ENCODE measurements at places on chromosomes 4 and X. TPM values are rescaled to one million over a fixed set of nuclear protein-coding genes. Genes with fewer than 3 reads are reported as not detected.

DNA sequence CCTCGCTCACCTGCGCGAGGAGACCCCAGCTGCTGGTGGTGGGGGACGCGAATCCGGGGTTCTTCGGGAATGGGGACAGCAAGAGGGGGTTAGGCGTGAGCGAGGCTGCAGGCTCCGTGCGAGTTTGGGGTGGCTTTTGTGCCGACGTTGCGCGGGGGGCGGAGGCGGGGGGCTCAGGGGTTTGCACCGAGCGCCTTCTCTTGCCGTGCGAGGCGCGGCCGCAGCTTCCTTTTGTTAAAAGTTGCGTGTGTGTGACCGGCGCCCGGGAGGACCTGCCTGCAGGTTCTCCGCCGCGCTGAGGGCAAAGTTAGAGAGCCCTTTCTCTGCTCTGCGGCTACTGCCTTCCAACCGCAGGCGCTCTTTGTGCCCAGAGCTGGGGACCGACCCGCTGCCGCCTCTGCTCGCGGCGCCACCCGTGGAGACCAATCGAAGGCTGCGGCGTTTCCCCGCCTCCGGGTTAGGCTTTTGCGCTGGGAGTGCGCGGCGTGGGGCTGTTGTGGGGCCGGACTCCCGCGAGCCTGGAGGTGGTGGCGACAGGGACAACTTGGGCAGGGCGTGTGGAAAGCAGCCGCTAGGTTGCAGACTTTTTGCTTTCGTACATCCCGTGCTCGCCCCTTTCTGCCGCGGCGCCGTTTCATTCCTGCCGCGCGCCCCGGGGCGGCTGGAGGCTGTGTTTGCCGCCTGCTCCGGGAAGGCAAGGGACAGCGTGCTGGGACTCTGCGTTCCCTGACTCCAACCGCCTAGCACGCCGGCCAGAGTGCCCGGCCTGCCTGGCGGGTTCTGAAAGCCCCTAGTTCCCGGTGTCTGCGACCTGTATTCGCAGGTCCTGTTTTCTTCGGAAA, 716 bp downstream of the KIT start:
- DNase-seq, result peak; percentile 42

Gene MAGEB2
- total RNA-seq, result not detected

DNA sequence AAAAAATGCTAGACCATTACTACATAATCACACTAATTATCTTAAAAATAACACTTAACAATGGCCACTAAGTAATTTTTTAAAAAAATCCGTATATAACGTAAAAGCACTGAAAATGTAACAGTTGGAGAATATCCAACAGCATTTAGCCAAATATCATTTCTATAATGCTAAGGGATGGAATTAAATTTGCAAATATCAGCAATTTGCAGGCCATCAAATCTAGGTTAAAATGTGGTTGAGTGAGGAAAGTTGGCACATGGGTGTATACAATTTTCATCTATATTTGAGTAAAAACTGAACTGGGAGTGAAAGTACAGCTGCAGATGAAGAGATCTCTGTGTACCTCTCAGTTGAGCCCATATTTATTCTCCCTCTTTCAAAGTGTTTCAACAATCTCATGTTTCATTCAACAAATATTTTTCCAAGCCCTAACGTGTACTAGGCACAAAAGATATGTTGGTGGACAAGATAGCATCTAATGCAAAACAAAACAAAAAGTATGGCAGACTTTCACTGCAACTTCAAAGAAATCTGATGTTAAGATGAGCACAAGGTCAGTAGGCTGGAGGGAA, 63.0 kb downstream of the MBNL3 start:
- no peak for DNase-seq

Gene TRIM61
- total RNA-seq, result 0.20 TPM

GRCh38 chr4:57043347-57044251, 64.9 kb downstream of the POLR2B start:
- no peak for DNase-seq

- DNase-seq, result no peak
Measured at GRCh38 chrX:12894074-12895030, 12.1 kb upstream of the TLR8 start.

- DNase-seq, result no peak
Measured at GRCh38 chr4:40937140-40937725, 187.5 kb downstream of the NSUN7 start.

GRCh38 chr4:120865985-120866384, 56.5 kb downstream of the PRDM5 start:
- DNase-seq, result no peak

- DNase-seq, result no peak
Measured at GRCh38 chr4:10162341-10163000, 45.9 kb upstream of the WDR1 start.

Gene GPC3
- 8.5 TPM for total RNA-seq

GRCh38 chr4:95193391-95194224, 355.2 kb downstream of the UNC5C start:
- no peak for DNase-seq

DNA sequence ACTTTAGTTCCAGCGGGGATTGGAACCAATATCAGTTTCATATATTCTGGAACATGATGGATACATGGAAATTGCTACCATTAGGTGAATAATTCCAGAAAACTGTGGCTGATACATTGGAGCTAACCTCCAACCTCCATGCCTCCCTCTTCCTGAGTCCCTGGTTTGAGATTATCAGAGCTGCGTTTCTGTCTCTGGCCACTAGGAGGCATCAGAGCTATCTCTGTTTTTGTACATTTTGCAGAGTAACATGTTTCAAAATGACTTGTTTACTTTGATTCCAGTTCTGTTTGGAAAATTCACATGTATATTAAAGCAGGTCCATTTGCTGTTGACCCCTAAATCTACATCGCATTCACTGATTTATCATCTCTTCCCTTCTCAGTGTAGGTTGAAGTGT, 2.4 kb upstream of the RAB40AL start:
- DNase-seq, result no peak

DNA sequence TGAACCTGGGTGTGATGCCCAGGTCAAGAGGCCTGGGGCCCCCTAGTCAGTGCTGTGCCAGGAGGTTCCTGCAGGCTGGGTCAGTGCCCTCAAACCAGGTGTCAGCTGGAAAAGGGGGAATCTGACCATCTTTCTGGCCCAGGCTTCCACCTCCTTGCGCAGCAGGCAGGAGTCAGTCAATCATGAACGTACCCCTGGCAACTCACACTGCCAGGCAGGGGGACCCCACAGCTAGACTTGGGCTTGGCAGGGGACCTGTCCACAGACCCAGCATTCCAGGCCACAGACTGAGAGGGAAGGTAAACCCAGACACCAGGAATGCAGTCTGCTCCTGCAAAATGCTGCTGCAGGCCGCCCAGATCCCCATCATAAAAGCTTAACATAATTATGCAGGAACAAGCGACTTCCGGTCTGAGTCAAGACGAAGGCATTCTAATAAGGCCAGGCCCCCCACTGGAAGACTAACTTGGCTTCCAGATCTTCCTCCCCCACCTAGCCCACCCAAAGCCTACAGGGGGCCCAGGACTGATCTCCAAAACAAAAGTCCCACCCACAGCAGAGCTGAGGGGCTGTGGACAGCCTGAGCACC, 156.3 kb downstream of the BCOR start:
- DNase-seq, result no peak

DNA sequence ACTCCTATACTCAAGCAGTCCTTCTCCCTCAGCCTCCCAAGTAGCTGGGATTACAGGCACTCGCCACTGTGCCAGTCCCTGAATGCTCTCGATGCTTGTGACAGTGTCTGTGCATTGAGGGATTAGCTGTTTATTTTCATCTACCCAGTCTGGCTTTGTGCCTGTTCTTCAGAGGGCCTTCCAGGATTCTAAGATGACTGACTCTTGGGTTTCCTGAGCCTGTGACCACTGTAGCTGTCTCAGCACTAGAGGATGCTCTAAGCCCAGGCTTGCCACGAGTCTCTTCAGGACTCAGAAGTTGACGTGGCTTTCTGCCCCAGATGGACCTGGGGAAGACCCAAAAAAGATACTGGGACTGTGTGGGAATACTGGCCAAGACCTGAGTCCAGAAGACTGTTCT, 201.4 kb downstream of the ARHGAP10 start:
- DNase-seq, result no peak

Gene XAGE2
- total RNA-seq, result not detected

DNA sequence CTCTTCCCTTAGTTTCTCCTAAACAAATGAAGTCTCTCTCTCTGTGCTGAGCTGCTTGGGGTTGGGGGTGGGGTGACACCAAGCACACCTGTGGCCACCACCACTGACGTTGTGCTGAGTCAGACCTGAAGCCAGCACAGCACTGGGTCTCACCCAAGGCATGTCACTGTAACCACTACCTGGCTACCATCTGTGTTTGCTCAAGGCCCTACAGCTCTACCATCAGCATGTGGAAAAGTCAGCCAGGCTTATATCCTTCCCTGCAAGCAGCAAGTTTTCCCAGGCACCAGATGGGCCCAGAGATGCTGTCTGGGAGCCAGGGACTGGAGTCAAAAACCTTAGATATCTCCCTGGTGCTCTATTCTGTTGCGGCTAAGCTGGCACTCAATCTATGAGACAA, 6.9 kb downstream of the CXCL10 start:
- peak; percentile 79 for DNase-seq

Gene AREG
- total RNA-seq, result 1.4 TPM

Gene ELK1
- total RNA-seq, result 5.8 TPM

Gene PNMA3
- total RNA-seq, result 0.16 TPM

- no peak for DNase-seq
Measured at GRCh38 chr4:124085561-124086180, 626.9 kb downstream of the ANKRD50 start.

Gene PLAC8
- 1.9 TPM for total RNA-seq

- no peak for DNase-seq
Measured at GRCh38 chrX:109403922-109404321, 78.0 kb downstream of the GUCY2F start.

GRCh38 chr4:157226035-157226434, 5.5 kb downstream of the GRIA2 start:
- DNase-seq, result no peak

- no peak for DNase-seq
Measured at GRCh38 chrX:13147733-13148132, 103.3 kb upstream of the FAM9C start.

Gene GUCY1A1
- total RNA-seq, result 10.0 TPM

Gene F8
- 5.5 TPM for total RNA-seq

Gene NPNT
- total RNA-seq, result 33.5 TPM

- DNase-seq, result no peak
Measured at GRCh38 chr4:44544158-44544557, 95.5 kb upstream of the KCTD8 start.

DNA sequence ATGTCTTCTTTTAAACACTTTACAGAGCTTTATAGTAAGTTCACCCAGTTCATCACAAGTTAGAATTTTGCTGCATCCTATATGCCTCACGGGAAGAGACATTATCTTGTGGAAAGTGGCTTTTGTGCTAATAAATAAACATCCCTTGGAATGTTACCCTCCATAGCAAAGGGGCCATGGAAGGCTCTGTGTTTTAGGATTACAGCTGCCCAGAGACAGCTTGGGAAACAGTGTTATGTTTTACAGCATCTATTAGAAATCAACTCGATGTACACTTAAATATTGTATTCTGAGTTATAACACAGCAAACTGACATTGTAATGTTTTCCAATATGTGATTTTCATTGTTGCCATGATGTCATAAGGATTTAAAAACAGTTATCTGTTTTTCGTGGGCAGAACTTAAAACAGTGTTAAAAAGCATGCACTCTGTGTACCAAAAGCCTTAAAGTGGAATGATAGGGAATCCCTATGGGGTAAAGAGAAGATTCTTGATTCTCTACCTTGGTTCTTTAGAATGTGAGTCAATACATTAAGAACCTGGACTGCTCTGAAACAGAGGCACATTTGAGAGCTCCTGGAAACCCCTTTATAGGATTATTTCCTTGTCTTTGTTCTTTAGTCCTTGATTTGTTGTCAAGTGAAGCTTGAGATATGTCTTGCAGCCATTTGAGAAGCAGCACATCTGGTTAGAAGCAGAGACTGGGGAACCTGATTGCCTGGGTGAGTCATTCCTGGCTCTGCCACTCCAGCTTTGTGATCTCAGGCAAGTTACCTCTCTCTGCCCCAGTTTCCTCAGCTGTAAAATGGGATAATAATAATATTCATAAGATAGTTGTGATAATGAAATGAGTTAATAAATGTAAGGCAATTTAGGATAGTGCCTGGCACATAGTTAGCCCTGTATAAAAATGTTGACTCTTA, 41.6 kb downstream of the ARHGAP10 start:
- no peak for DNase-seq

Gene VEGFD
- 0.24 TPM for total RNA-seq

- DNase-seq, result no peak
Measured at GRCh38 chr4:107037199-107037584, 1.1 kb upstream of the DKK2 start.

DNA sequence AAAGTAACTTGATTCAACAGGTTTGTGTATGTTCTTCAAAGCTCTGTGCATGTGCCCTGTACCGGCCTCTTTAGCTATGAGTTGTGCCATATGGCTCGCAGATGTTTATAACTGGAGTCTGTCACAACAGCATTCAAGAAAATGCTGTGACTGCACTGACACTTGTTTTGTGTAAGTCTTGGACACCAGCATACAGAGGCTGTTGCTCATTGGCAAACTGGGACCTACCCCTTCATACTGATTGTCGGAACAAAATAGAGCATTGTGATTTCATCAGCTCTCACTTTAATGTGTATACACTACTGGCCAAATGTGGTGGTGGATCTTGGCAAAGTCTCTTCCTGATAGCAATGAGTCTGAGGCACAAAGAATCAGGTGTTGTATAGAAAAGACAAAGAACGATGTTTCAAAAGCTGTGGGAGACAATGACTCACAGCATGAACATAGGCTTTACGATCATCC, 133.9 kb downstream of the EGF start:
- DNase-seq, result no peak
